ENCODE measurements at places on chromosomes 12 and 14.
A peak's percentile ranks its signal among the peaks of the same experiment; 100 is the strongest.

- no peak for DNase-seq
These were observed 196.4 kb downstream of the TMTC3 start for GRCh38 chr12:88338486-88338885.

DNA sequence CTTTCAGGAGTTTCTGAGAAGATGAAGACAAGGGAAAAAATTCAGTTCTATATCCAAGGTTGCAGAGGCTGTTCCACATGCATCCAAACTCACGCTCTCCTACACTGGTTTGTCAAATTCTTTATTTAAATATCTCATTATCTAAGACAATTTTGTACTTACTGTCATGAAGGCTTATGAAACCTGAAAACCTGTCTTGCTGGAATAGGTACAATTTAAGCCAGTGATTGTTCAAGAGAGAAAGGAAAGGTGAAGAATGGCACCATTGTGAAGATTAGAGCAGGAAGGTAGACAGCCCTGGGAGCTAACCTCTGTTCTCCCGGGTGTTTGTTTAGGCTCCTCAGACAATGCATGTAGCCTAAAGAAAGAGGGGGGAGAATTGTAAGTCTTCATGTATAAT lies 315.1 kb upstream of the PRKD1 start:
- DNase-seq, result no peak

- DNase-seq, result no peak
These were observed 21.1 kb upstream of the CORO1C start for GRCh38 chr12:108752387-108752786.

GRCh38 chr12:96150442-96150841 lies 43.7 kb upstream of the ELK3 start:
- DNase-seq, result no peak

DNA sequence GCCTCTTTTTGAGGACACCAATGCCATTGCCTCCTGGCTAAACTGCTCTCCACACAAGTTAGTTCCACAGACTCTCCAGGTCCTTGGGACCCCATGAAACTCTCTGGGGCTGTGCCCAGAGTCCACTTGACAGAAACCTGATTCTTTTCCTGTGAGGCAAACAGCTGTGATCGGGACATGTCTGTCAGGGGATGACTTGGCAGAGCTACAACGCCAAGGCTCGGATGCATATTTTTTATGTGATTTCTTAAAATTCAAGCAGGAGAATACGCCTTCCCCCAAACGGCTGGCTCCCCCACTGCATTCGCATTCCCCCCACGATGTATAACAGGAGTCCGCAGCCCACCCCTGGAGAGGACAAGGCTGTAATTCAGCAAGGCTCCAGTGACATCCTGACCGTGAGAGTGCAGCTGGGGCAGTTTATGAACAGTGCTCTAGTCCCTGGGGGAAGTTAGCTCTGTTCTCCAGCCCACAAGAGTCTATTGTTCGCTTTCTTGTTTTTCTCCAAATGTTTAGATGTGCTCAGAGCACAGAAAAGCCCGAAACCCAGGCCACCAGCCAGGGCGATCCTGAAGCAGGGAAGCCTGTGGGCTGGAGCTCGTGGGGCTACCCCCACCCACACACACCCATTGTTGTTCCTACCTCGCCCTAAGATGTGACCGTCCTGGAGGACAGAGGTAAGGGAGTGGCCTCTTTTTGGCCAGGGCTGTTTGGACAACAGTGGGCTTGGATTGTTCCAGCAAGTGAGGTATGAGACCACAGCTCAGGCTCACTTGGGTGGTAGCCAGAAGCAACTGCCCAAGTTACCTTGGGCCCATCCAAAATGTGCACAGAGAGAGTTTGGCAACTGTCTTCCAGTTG lies 159.5 kb downstream of the ZFP36L1 start:
- no peak for DNase-seq

GRCh38 chr14:67852926-67853604 lies 33.5 kb downstream of the RAD51B start:
- no peak for DNase-seq

- no peak for DNase-seq
These were observed 47.5 kb downstream of the PRMT8 start for GRCh38 chr12:3538466-3539030.

- no peak for DNase-seq
These were observed 1.5 kb upstream of the IGF1 start for GRCh38 chr12:102481705-102482425.

GRCh38 chr12:31797230-31797872 lies 68.5 kb upstream of the AMN1 start:
- DNase-seq, result no peak

GRCh38 chr12:9687228-9687627 lies 17.7 kb downstream of the CLEC2D start:
- no peak for DNase-seq

- no peak for DNase-seq
These were observed 29.1 kb downstream of the ZNF664 start for GRCh38 chr12:124002021-124002644.

DNA sequence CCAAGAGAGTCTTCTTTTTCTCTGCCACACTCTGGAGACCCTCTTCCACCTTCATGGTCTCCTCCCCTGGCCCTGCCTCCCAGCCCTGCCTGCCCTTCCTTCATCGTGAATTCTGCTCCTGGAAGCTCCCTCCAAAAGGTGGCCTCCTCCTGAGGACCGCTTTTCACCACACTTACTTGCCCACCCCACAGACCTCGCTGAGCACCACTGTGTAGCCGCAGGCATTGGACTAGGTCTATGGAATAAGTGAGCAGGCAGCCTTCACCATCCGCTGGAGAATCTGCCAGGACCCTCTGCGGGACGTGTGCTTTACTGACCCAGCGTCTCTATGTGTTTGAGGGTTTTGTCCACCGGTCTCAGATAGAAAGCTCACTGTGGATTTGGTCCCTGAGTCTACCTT lies 9.7 kb upstream of the KRT5 start:
- DNase-seq, result no peak

- peak; percentile 34 for DNase-seq
These were observed at the start of gene C14orf132 for GRCh38 chr14:96038920-96039632. TSS of gene C14orf132 (plus strand) at chr14:96039362. CDS start at chr14:96039501, 139 bp downstream.

DNA sequence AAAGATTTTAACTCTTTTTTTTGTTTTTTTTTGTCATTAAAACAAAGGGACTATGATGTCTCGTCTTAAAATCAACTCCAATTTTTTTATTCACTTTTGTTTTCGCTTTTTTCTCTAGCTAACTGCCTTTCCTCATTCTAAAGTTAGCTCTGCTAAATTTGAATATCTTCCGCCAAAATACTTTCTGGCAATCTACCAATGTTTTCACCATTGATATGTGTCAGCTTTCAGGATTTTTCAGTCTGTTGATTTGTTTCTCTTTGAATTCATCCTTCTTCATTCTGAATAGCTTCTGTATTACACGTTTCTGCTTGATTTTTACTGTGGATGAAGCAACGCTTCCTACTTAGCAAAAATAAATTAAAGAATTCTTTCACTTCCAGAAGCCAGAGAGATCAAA lies 38.7 kb upstream of the NOVA1 start:
- no peak for DNase-seq

All from activated T-helper 1 cell treated with anti-CD3 and anti-CD28 coated beads, Interleukin-2, amount 50 U/mL, for 16 hours (primary cell).